Pons (tissue), 1 donor: ENCODE measurements at places on chromosomes 3 and 15.

- no peak for DNase-seq
These were observed 156.7 kb downstream of the TJP1 start for GRCh38 chr15:29665444-29666003.

GRCh38 chr3:88742106-88742505 is 365.3 kb upstream of the EPHA3 start:
- no peak for DNase-seq

DNA sequence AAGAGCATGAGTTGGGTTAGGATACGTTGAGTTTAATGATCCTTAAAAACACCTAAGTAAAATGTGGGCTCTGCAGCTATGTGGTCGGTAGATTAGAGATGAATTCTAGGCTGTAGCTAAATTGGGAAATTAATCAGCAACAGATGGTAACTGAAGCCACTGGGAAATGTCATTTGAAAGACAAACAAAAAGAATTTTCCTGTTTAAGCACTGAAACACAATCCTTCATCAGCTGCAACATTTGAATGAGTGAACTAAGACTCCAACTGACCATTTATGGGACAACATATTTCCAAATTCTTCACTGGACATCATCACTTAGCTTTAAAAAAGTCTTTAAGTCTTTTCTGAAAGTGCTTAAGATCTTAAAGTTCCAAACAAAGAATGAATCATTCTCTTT is 226.9 kb downstream of the ZNF385D start:
- DNase-seq: no peak

DNA sequence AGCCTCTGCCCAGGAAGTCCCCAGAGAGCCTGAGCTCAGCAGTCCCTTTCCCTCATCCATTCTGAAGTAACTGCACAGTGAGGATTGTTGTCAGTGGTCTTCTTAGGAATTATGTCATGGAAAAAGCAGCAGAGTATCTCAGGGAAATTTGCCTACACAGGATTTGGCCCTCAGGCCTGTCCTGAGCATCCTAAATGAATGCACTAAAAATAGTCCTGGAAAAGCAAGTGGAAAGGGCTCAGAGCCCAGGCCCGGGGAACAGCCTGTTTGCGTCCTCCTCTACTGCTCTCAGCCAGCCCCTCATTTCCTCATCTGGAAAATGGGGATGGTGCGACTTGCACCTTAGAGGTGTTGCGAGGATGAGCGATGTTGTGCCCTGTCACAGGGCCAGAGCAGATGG is 21.6 kb downstream of the LYSMD4 start:
- DNase-seq: no peak

DNA sequence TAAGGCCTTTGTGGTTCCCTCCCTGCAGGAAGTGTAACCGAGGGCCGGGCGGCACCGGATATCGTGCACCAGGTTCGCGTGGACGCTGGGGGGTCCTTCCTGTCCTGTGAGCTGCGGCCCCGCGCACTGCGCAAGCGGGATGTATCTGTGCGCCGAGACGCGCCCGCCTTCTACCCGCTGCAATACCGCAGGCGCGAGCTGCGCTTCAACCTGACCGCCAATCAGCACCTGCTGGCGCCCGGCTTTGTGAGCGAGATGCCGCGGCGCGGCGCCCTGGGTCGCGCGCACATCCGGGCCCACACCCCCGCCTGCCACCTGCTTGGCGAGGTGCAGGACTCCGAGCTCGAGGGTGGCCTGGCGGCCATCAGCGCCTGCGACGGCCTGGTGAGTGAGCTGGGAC is 35.9 kb downstream of the SAXO2 start:
- no peak for DNase-seq

DNA sequence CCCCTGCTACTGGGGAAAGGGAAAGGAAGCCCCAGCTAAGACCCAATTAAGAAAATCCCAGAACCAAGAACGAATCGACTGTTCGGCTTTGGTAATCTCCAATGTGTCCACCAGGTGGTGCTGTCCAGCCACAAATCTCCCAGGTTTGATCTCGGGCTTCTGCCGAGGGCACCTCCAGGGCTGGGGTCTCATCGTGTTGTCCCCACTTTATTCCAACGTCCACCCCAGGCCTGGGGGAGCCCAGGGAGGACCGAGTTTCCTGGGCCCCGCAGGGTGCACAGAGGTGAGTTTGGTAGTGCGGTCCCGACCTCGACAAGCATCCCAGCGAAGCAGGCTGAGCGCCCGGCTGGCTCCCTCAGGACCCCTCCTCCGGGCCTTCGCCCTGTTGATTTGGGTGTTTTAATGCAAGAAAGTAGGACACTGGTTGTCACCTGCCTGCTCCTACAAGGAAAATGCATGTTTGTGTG is 185.1 kb downstream of the GOLGA6L6 start:
- peak; percentile 75 for DNase-seq

DNA sequence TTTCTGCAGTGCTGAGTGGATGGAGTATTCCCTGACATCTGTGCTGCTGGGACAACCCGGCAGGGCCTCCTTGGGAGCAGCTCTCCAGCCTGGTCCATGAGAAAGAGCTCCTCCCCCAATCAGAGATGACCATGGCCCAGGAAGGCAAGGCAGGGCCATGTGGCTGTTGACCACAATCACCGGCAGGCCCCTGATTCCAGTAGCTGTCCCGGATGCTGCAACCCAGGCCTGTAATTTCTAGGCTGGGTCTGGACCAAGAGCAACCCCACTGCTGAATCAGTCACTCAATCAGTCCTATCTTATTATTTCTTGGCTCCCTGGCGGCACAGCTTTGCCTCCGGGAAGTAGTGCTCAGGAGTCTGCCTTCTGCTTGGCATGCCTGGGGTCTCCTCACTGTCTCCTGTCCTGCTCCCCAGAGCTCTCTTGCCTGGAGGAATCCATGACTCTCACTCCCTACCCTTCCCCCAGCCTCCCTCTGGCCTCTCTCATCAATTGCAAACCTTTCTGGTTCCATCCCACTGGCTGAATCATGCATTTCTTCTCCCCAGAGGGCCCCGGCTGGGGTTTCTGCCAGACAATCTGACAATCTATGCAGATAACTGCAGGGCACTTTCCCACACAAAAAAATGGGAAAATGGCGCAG is 32.6 kb upstream of the ITGA11 start:
- DNase-seq: no peak

- no peak for DNase-seq
These were observed 230.4 kb upstream of the KCNH8 start for GRCh38 chr3:18917923-18918322.

DNA sequence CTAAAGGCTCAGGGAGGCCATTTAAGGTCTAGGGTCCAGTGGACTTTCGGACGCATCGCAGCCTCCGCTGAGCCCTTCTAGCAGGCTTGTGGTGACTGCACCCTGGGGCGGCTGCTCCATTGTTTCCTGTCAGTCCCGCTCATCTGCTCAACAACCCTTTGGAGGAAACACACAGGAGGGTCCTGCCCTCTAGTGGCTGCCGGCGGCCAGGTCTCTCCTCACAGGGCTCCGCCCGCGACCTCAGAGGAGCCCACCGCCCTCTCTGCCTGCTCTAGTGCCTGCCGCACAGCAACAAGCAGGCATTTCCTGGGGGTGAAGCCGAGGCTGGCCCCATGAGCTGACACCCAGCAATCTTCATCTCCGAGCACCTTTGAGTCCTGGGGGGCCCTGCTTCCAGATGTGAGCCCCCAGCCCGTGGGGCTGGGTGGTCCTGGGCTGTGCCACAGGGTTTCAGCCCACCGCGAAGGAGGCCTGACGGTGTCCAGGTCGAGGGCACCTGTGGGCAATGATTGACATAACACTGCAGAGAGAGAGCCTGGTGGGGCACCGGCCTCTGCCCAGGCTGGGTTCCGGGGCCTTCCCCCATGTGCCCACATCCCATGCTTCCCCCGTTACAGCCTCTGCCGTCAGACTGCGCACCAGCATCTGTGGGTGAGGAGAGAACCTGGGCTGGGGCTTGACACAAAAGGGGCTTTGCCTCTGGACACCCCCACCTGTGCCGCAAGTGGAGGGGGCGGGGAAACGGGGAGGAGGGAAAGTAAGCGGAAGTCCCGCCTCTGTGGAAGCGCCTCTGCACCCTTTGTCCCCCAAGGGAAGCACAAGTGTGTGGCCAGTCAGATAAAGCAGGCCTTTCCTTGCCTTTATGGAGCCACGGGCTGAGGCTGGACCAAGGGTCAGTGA is 27.0 kb upstream of the SFMBT1 start:
- DNase-seq: peak; percentile 71

- no peak for DNase-seq
These were observed 549 bp downstream of the C3orf18 start for GRCh38 chr3:50567011-50567385.

GRCh38 chr15:32844118-32844711 is 126.4 kb downstream of the GREM1 start:
- DNase-seq: peak; percentile 39

DNA sequence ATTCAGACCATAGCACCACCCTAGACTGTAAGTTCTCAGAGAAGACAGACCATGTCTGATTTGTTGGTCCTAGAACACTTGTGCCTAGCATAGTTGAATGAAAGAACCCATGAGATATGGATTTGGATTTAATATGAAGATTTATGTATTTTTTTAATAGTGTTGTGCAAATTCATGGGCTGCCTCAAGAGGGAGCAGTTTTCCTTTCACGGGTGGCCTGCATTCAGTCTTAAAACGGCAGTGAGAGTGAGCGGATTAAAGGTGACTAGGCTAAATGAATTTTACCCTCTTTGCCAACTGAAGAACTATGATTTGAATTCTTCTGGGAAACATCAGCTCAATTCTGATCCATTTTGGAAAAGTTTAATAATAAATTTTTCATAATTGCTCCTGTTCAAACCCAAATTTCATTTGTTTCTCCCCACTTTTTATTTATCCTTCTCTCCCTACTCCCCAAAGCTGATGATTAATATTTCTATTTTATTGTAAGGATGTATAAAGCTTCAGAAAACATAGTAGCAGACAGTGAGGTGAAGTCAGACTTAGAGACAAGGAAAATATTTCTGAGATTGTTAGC is 67.3 kb downstream of the MORC1 start:
- no peak for DNase-seq

DNA sequence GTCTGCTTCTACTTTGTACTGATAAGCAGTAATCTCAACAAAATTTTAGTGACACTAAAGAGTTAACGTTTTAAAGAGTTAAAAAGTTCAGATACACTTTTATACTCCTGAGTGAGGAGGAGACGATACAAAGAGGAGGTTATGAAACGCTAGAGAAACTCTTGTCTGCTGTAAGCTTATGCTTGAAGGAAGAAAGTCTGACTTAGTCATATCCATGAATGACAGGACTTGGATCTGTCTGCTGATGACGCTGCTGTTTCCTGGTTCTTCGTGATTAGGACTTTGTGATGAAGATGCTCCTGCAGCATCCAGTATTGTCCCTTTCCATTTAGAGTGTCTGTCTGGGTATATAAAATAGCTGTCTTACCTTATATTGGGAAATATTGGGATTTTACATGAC is 15.8 kb downstream of the TCF12 start:
- DNase-seq: no peak

DNA sequence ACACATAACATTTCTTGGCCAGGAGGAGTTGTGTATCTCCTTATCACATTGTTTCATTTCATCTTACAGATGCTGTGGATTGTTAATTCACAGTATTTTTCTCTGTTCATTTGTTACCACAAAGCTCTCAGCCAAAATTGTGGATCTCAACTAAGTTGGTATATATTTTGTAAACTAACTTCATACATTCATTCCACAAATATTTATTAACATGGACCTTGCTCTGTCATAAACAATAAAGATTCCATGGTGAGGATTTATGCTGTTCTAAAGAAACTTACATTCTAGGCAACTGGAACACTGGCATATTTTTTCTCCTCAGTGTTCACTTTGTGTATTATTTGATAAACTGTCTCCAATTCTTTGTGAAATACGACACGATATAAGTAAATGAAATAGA is 268.8 kb downstream of the CNTN3 start:
- DNase-seq: no peak

- no peak for DNase-seq
These were observed 80.1 kb downstream of the SNRK start for GRCh38 chr3:43366481-43366880.

DNA sequence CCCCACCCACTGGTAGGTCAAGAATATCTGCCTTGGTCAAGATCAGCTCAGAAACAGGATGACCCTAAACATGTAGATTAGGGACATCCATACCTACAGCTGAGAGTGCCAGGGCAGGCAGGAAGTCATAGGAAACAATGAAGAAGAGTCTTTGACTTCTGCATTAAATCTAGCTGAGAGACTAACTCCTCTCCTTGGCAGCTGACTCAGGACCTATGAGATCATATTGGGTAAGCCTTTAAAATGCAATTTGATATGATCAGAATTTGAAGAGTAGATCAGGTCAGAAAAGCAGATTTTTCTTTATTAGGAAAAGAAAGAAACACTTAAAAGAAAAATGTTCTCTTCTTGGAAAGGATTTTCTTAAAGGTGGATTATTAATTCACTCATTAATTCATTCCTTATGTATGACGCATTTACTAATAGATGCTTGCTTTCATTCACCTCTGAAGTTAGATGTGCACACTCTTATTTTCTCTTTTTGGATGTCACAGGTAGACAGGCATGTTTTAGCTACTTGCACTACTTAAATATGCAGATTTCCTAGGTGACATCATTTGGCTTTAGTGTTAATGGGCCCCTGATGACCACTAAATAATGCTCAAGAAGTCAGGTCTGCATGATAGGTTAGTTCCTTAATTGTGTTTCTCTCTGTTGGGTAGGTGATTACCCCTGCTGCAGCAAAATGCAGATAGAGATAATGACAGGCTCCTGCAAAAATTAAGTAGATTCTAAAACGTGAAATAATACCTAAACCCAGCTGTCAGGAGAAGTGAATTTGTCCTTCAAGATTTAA is 35.7 kb upstream of the GSK3B start:
- no peak for DNase-seq

- no peak for DNase-seq
These were observed 49.9 kb downstream of the FNDC3B start for GRCh38 chr3:172089250-172089649.

DNA sequence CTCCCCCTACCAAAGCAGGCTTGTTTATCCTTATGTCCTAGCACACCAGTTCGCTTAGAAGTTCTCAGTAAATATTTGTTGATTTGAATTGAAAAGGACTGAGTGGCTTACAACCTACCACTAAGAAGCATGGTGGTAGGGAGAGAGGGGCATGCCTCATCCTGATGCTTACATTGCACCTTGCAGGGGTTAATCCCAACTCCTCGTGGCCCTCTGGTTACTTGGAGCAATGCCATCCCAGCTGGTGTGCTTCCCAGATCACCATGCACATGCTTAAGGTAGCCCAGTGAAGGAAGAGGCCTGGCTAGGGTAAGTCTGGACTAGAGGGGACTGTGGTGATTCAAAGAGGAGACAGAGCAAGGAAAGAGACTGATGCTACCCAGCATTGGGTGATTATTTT is 253.3 kb downstream of the CLSTN2 start:
- no peak for DNase-seq

GRCh38 chr3:42210726-42211125 is 55.3 kb downstream of the CCK start:
- DNase-seq: no peak

DNA sequence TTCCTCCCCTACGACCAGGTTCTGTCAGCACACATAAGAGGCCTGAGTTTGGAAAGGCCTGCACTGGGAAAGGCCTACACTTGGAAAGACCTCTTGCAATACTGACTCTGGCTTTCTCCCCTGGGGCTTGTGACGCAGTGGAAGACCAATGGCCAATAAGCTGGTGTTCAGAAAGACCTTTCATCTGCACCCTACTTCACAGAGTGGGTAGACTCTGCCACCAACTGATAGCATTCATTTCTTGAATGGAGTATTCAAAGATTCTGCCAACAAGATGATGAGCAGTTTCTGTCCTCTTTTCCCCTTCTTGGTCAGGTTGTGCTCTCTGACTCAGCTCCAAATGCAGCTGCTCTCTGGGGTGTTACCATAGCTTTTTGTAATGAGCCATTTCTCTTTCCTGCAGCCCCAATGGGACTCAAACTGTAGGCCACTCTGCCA is 48.8 kb downstream of the TIPARP start:
- DNase-seq: no peak
